ENCODE measurements at places on chromosomes 3 and 15.

- no peak for DNase-seq
Observed at GRCh38 chr3:119401069-119401468, 62.3 kb downstream of the TMEM39A start.

DNA sequence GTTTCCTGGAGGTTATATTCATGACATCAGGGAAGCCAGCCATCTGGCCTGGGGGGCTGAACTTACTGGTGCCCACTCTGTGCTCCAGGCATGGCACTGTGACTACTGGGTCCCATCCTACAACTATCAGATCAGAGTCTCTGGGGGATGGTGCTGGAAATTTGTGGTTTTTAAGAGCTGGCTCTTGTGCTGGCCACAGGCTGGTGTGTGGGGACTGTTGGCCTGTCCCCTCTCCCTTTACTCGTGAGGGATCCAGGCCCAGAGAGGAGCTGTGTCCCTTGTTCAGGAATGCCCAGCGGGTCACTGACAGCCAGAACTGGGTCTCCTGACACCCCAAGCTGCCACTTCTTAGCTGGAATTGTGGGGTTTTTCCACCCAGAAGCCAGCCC, 44.5 kb upstream of the SEC22A start:
- no peak for DNase-seq

- no peak for DNase-seq
Observed at GRCh38 chr15:90099868-90100831, 2.1 kb downstream of the IDH2 start.

DNA sequence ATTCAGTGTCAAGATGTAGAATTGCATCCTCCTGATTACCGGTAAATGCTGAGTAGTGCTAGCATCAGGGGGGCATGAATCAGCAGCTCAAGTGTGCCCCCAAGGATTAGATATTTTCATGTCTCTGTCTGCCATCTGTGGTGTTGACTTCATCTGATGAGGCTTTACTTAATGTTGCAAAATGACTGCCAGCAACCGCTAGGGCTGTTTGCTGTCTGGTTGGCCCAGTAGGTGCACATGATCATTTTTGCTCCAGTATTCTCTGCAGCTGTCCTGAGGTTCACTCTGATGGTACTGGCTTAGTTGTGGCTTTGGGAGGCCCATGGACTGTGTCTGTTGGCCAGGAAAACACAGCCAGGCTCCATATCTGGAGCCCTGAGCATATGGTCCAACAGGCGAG, 316.4 kb downstream of the SOX2 start:
- no peak for DNase-seq

- DNase-seq, result no peak
Observed at GRCh38 chr15:37921527-37922385, 12.7 kb upstream of the TMCO5A start.

DNA sequence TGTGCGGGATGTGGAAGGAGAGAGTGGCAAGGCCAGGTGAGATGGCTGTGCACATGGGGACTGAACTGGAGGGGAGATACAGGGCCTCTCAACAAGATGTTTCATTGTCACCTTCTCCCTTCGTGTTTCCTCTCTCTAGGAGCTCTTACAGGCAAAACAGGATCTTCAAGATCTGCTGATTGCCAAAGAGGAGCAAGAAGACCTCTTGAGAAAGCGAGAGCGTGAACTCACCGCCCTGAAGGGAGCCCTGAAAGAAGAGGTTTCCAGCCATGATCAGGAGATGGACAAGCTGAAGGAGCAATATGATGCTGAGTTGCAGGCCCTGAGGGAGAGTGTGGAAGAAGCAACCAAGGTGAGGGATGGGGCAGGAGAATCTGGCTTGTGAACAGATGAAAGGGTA, 85.2 kb downstream of the CGNL1 start:
- no peak for DNase-seq

- no peak for DNase-seq
Observed at GRCh38 chr3:78665776-78666469, 1101.9 kb downstream of the ROBO1 start.

GRCh38 chr3:71356265-71356664, 227.3 kb downstream of the FOXP1 start:
- no peak for DNase-seq

DNA sequence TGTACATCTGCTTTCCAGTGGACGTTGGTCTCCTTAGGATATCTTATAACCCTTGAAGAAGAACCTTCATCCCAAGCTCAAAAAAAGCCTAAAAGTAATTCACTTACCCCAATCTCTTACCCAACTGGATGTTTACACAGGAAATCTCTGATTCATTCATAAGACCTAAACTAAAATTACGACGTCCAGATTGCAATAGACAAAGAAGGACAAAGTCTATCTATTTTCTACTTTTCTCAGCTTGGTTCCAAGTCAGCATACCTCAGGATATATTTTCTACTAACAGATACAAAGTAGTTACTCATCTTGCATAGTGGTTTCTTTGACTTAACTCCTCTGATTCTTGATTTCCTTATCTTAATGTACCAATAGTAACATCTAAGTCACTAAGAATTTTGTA, 669.9 kb downstream of the OTOL1 start:
- DNase-seq, result no peak

DNA sequence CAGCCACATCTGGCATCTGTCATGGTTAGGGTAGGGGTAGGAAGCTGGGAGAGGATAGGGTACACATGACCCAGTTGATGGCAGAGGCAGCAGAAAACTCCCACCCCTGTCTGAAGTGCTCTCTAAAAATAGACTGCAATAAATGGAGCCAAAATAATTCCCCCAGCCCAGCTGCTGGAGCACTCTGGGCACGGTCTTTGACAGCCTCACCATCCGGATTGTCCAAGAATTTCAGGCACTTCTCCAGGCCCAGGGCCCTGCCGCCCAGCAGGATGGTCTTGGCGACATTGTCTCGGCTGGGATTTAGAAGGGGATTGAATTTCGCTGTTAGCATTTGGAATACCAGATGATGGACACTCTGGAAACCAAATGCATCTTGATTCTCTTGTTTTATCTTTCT, 103.7 kb downstream of the IQSEC1 start:
- DNase-seq, result no peak

DNA sequence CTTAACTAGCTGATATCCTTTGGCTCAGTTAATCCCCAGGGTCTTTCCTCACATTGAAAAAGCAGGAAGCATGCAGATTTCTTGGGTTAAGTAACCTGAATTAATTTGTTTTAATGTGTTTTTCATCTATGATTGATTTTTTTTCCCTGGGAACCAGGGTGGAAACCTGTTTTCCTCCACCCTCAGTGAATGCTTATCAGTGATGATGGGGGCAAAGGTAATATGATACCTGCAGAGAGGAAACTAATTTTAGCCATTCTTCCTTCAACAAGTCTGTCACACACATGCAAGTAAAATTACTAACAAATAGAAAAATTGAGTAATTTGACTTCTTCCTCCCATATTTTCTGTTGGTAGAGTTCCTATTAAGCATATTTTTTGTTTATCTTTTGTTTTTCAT, 5.9 kb downstream of the CASR start:
- no peak for DNase-seq

DNA sequence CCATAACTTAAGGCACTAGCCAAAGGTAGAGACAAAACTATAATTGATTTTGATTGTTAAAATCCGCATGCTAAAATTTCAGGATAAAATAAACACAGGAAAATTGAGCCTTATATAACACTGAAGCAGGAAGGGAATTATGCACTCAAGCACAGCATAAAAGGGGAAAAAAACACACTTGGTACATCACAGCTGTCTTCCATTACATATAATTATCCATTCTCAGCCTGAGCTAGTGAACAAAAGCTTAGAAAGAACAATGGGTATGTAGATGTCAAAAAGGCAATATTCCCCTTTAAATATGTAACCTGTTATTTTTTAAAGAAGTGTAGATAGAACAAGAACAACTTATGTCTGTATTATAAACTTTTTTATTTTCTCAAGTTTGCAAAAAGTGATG, 899.2 kb downstream of the ROBO1 start:
- DNase-seq, result no peak

- DNase-seq, result no peak
Observed at GRCh38 chr3:86563400-86563970, 427.5 kb downstream of the VGLL3 start.

GRCh38 chr3:96813134-96813819, 1.1 kb upstream of the EPHA6 start:
- no peak for DNase-seq

DNA sequence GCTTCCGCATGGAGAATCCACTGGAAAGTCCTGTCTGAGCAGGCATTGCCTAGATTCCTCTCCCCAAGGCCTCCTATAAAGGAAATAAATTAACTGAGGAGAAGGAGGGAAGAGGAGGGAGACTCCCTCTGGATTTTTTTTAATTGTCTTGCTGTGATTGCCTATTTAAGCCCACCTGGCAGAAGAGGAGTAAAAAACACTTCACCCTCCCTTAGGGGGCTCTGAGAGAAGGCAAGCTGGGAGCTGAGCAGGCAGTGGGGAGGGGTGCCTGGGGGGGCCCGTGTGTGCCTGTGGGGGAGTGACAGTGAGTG, 109.9 kb downstream of the OXNAD1 start:
- DNase-seq, result no peak

DNA sequence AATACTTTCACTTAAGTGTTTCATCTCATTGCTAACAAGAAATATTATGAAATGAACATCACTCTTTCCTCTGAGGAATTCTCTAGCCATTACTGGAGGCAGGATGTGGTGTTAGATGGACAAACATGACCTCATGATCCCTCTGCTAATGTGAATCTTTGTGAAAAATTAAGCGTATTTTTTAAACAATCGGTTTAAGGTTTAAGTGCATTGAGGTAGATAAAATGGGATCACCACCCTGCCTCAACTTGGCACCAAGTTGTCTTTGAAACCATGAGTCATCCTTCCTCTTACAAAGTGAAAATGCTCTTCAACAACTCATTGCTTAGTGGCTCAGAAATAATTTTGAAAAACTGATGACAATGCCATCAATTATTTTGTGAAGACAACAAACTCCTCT, 76.0 kb upstream of the DCBLD2 start:
- DNase-seq, result no peak

- no peak for DNase-seq
Observed at GRCh38 chr3:104286645-104287044, 1080.1 kb upstream of the ALCAM start.

DNA sequence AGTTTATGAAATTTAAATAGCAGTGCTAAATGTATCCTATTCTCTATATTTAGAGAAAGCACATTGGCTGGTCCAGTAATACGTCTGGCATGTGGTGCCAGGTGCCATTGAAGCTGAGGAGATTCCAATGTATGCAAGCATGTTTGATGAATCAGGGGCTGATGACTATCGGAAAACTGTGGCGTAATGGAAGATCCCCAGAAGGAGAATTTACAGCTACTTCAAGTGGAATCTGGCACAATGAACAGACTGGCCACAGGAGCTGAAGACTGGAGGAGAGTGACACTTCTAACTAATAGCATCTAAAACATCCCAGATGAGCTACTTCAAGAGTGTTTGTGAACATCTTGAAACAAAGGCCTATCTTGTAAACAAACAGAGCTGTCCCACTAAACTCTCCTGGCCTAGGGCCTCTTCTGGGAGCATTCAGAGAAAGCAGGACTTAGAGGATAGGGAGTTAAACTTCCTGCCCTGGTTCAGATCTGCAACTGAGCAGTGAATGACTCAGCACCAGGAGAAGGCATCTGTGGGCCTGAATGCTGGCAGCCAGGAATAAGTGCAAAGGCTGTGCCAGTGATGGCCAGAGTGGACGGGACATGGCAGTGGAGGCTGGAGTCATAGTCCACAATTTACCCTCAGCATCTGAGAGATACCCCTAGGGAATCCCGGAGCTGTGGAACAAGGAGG, 15.2 kb upstream of the ACTC1 start:
- DNase-seq, result no peak

GRCh38 chr3:157129803-157130466, 30.0 kb downstream of the CCNL1 start:
- DNase-seq, result peak; percentile 45

GRCh38 chr3:192887047-192887446, 30.6 kb downstream of the MB21D2 start:
- DNase-seq, result no peak

- DNase-seq, result no peak
Observed at GRCh38 chr3:78825118-78825857, 942.5 kb downstream of the ROBO1 start.

GRCh38 chr3:170603770-170604510, 18.1 kb upstream of the SLC7A14 start:
- no peak for DNase-seq

DNA sequence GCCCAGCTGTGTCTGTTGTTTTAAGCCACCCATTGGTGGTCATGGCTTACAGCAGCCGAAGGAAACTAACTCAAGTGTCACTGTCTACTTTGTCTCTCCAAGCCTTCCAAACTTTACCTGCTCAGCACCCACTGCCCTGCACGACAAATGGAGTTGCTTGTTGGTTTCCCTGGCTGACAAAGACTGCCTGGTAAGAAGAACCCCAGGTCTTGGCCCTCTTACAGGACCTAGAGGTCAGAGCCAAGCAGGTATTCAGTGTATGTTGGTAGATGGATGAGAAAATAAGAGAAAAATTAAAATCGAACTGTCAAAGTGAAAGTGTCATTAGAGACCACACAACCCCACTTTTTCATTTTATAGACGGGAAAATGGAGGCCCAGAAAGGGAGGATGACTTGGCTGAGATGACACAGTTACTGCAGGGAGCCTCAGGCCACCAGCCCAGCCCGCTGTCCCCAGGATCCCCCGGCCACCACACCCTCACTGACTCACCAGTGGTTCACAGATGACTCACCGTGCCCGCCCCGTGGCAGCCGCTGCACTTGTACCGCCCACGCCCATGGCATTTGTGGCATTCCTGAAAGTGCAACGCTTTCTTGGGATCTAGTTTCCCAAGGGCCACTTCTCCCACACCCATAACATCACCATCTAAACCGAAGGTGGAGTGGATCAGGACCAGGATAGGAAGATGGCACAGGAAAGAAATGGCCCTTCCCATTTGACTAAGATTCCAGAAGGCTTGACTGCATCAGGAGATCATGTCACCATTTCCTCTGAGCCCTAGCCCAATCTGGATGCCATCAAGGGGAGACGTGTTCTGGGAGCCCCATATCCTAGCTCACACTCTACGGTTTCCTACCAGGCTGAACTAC, 15.2 kb downstream of the SSUH2 start:
- no peak for DNase-seq

GRCh38 chr3:46578973-46579755, 13.1 kb upstream of the LRRC2 start:
- DNase-seq, result no peak

DNA sequence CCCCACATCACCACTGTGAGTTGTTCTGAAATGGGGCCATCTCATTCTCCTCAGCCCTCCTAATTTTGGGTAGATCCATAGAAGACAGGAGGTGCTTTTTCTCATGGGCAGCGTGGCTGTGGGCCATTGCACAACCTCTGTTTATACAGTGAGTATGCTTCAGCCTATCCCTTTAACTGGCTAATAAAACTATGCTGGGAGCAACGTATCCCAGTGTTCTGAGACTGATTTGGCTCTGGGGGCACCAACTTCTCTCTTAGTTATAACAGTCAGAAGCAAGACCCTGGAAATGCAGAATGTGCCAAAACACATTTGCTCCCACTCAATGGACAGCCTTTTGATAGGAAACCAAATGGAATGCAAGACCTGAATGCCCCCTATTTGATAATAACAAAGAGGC, 97.1 kb upstream of the ICE2 start:
- DNase-seq, result no peak
